Stimulated activated CD8-positive, alpha-beta memory T cell treated with anti-CD3 and anti-CD28 coated beads, Interleukin-2, amount 100 ng/mL, for 48 hours (primary cell): ENCODE measurements at places on chromosomes 4 and X.

DNA sequence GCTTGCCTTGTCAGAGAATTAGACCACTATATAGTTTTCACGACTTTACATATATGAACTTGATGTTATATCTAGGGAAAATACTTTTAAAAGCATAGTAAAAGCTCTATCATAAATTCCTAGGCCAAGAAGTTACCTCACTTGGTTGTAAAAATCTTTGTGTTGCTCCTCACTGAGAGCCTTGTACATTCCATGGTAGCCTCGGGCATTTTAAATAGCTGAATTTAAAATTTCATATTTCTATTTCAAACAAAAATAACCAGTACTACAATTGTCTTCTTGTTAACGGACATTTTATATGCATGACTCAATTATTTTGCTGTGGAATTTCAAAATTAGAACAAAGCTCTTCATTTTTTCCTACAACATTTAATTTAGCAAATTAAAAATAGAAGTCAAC, 107.6 kb downstream of the MID1 start:
- DNase-seq = no peak

DNA sequence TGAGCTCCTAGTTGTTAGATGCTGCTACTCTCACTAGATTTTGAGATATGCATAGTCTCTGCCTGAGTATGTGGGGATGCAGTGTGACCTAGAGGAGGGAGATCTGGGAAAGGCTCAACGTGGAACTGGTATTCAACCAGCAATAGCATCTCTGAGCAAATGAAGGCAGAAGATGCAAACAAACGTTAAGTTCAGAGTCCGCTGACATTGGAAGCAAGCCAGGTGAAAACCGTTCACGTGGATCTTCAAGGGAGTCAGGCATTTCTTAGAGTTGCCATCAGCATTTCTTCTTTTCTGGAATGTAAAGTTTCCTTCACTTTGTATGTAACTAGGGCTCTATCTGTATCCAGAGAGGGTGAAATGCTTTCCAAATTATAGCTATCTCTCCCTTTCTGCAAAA, 59.9 kb downstream of the C4orf51 start:
- DNase-seq = no peak

GRCh38 chr4:79164907-79165610, 160.8 kb downstream of the NAA11 start:
- no peak for DNase-seq

DNA sequence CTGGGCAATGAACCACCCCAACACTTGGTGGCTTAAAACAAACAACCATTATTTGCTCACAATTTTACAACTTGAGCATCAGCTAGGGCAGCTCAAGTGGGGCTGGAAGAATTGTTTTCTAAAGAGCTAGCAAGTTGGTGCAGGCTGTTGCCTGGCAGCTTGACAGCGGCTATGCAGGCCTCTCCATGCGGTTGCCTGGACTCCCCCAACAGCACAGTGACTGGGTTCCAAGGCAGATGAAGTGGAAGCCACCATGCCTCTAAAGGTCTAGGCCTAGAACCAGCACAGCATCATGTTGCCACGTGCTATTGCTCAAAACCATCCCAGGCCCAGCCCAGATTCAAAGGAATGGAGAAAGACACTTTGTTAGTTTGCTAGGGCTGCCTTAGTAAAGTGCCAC, 114.8 kb downstream of the BCOR start:
- no peak for DNase-seq

DNA sequence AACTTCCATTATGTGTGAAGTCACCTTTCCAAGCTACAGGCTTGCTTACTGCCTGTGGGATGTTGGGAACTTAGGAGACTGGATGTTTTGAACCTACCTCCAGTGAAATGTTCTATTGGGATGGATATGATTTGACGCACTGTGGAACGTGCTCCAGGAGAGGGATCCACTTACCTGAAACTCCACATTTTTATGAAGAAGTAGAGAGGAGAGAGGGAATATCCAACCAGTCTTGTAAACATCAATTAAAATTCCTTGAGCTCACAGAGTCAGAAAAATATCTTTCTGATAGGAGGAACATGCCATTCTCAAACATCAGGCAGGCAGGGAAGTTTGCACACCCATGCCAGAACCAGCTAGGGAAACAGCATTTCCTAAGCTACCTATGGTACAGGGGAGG, 91.1 kb upstream of the MAOA start:
- no peak for DNase-seq

DNA sequence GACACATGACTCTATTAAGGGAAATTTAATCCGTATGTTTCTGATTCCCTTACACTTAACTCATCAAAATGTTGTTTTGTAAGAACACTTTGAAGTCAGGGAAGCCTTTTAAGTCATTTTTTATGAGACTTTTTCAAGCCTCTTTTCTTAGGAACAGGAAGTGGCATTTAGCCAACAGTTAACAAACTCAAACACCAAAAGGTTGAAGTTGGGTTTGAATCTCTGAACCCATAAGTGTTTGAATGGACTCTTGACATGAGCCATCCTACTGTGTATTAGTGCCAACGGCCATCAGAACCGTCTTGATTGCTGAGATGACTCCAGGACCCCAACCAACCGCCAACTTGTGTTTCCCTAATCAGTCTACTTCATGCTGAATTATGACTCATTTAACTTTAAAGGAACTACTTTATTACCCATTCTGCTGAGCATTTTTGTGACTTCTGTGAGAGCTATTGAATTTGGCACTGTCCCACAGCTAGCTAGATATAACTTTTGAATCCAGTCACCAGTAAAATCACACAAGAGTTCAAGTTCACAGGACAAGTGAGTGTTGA, 209.1 kb upstream of the FAT1 start:
- no peak for DNase-seq

- no peak for DNase-seq
These were observed 909.1 kb downstream of the FAT4 start for GRCh38 chr4:126223784-126224407.

GRCh38 chrX:152847281-152847680, 16.4 kb downstream of the NSDHL start:
- no peak for DNase-seq

GRCh38 chr4:158094413-158095134, 78.3 kb downstream of the GASK1B start:
- no peak for DNase-seq

DNA sequence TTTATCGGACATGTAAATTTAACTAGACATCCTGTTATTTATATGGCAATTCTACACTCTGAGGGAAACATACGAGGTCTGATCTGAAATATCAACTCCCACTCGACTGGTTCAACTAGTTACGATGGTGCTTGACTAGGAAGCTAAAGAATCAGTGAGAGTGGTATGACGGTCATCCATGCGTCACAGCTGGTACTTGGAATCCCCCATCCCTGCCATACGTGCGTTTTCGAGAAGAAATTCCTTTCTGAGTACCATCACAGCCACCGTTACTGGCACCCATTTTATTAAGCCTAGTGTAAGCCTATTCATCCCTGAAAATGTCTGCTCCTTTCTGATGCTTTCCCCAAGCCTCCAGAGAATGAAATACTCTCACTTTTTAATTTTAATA, 695 bp upstream of the PIGA start:
- DNase-seq = no peak

- no peak for DNase-seq
These were observed 332.0 kb downstream of the PCDH18 start for GRCh38 chr4:137200322-137200721.

DNA sequence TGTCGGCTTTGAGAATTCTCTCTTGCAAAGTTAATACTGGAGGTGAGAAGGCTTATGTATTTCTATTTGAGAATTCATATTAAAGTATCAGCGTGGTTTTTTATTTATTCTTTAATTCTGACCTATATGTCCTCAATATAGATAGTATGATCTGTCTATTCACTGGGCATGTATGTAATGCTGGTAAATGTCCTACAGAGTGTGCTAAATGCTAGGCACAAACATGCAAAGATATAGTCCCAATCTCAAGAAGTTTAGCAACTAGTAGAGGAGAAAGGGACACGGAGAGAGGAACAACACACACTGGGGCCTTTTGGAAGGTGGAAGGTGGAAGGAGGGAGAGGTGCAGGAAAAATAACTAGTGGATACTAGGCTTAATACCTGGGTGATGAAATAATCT, 11.0 kb upstream of the BMPR1B start:
- DNase-seq = no peak

DNA sequence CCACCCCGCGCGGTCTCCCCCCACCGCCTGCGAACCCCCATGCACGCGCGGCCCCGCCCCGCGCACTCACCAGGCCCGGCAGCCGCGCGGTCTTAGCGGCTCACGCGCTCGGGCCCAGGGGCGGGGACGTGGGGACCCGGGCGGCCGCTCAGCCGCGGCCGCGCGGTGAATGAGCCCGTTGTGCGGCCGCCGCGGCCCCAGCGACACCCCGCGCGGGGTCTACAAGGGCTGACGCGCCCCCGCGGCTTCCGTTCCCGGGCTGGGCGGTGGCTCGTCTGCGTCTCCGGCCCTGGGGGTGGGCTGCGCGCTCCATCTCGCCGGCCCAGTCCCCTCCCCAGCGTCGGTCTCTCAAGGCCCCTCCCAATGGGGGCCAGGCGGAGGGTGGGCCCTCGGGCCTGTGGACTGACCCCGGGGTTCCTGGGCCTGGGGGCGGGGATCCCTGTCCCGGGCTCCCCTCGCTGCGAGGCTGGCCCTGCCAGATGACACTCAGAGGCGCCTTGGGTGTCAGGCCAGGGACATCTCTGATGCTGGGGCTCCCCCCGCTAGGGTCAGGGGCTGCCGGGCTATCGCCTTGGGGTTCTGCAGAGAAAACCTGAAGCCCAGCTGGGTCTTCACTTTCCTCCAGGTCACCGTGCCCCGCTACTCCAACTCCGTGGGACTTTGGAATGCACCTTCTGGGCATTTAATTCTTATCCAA, 4.3 kb upstream of the SLC26A1 start:
- no peak for DNase-seq

DNA sequence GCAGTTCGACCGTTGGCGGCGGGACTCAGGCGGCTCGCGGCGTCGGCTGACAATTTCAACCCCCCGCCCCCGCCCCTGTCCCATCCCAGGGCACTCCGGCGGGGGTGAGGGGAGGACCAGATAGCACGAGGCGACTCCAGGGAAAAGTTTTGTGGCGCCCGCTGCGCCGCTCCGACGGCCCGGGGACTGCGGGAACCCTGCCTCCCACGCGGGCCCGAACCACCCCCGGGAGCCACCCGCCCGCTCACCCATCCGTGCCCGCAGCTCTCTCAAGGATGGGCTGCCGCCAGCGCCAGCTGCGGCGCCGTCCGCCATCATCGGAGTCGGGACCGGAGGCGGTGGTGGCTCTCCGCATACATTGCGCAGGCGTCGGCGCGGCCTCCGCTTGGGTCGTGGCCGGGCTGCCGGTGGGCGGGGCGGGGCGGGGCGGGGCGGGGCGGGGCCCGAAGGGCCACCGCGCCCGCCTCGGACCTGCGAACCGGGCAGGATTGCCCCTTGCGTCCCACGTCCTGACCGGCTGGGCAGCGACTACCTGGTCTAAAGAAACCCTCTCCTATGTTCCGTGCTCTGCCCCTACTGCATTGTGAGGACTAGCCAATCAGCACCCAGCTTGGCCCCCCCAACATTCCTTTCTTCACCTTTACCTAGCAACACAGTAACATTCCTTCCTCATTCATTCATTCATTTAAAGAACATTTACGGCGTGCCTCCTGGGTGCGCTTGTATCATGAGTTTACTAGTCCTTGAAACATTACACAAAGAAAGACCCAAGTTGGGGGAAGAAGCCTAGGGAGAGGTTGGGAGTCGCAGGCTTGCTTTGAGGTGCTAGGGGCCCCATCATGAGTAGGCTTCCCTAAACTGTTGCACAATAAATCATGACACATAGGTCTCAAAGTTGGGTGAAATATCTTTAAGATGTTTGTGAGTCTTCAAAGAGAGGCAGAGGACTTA, at the start of gene MAP7D3:
MAP7D3 (minus strand) TSS at position 360 of the 951 bp plus-strand sequence; CDS start at position 318, 42 bp downstream.
- no peak for DNase-seq

- no peak for DNase-seq
These were observed 230.9 kb downstream of the C4orf33 start for GRCh38 chr4:129326571-129327460.

- DNase-seq = no peak
These were observed 2.7 kb upstream of the UGT2B15 start for GRCh38 chr4:68673143-68673542.

DNA sequence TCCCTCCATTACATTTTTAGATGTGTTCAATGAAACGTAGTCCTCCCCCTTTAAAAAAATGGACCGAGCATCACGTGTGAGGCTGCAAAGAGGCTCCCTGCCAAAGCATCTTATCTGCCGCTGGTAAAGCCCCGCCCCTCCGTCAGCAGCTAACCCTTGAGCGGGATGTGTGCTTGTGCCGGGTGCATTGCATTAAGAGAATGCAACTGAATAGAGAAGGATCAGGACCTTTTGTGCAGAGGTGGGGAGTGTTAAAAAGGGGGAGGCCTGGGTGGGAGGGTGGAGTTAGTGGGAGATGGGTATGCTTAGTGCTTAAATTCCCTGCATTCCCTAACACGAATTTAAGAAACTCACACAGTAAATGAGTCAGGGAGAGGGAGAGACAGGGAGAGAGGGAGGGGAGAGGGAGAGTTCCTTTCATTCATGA, 66.0 kb downstream of the TBL1X start:
- DNase-seq = peak; percentile 30

DNA sequence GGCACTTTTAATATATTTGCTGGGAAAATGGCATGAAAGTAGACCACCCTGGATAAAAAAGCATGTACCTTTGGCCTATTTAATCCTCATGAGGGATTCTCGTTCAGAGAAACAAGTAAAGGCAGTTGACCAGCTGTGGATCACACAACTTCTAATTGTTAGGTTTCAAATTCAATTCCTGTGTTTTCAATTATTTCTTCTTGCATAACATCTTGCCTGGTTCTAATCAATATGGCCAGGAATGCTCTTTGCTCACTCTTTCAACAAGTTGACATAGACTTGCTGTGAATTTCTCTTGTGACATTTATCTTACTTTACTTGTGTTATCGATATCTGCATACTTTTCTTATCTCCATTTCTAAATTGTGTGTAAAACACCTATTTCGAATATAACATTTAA, 211.8 kb downstream of the SLC7A11 start:
- DNase-seq = no peak

DNA sequence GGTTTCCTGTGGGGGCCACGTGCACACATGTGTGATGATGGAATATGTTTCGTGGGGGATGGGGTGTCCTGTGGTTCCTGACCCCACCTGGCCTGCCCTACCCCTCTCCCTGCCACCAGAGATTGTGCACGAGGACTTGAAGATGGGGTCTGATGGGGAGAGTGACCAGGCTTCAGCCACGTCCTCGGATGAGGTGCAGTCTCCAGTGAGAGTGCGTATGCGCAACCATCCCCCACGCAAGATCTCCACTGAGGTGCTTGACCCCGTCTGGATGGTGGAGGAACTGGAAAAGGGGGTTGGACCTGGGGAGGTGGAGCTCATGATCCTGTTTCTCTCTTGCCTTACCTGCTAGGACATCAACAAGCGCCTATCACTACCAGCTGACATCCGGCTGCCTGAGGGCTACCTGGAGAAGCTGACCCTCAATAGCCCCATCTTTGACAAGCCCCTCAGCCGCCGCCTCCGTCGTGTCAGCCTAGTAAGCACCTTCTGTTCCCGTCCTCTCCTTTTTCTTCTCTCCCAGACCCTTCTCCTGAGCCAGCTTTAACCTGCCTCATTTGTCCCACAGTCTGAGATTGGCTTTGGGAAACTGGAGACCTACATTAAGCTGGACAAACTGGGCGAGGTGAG, 5.9 kb downstream of the CDK16 start:
- DNase-seq = no peak

- no peak for DNase-seq
These were observed 35.1 kb downstream of the HADH start for GRCh38 chr4:108024878-108025165.
